ENCODE measurements at places on chromosomes 12 and 14.

DNA sequence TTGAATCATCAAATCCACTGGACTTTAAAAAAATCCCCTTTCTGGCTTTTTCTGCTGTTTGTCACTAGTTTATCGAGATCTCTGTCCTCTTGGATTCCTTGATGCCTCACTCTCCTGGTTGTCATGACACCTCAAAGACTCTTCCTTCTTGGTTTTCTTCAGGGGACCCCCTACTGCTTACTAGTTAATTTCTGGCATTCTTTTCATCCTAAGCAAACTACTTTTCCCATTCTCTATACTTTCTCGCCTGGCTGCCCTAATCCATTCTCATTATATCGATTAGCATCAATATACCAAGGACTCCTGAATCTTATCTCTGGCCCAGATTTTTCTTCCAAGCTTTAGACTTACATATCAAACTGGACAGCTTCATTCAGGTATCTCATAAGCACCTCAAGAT lies 98.6 kb downstream of the NEDD1 start:
- no peak for DNase-seq

- peak; percentile 12 for DNase-seq
These were observed 39.1 kb upstream of the DHRS7 start for GRCh38 chr14:60204104-60204842.

- no peak for DNase-seq
These were observed 15.7 kb upstream of the PTPRO start for GRCh38 chr12:15306605-15307004.

GRCh38 chr12:66011731-66012130 lies 118.8 kb downstream of the LLPH start:
- no peak for DNase-seq

DNA sequence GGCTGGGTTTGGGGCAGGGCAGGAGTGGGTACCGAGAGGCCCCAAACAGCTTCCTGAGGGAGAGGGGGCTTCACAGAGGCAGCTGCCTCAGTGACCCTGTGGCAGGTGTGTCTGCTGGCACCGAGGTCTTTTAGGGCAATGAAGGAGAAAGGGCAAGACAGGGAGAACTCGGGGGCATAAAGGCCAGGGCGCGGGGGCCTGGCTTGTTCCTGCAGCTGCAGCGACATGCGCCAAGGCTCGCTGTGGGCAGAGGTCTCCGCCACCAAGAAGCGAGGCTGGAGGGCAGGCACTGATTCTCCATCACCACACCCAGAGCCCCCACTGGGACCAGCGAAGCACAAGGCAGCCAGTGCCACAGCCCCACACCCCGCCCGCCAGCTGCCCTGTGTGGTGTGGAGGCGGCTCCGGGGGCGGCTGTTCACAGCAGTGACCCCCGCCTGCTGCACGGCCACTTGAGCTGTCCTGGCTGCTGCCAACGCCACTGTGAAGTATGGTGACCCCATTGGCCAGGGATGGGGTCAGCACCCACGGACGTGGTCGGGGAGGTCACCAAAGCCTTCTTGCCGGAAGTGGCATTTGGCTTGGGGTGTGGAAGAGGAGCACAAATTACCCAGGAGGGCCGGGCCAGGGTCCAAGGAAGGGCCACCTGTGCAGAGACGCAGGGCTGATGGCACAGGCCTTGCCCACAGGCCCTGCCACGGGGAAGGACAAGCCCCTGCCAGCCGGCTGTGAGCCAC lies 16.4 kb downstream of the BAG5 start:
- peak; percentile 25 for DNase-seq

DNA sequence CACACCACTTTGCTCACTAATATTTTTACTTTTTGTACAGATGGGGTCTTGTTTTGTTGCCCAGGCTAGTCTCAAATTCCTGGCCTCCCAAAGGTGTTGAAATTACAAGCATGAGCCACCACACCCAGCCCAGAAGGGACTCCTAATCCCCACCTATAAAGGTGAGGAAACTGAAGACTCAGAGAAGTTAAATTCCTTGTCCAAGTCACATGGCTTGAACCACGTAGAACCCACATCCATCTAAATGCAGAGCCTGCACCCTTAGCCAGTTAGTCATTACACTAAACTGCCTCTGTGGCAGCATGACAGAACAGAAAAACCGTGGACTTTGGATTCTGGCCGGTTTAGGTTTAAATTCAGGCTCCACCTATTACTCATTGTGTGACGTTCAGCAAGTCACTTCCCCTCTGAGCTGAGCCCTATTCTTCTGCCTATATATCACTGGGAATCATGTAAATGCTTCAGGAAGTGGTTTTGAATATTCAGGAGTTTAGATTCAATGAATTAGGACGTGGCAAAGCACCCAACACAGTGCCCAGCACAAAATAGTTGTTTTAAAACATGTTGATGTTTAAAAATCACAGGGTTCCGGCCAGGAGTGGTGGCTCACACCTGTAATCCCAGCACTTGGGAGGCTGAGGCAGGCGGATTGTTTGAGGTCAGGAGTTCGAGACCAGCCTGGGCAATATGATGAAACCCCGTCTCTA lies 3.0 kb upstream of the CORO1C start:
- DNase-seq, result no peak

GRCh38 chr14:99128185-99128584 lies 143.8 kb downstream of the BCL11B start:
- no peak for DNase-seq

GRCh38 chr12:113373440-113373839 lies 15.1 kb downstream of the PLBD2 start:
- no peak for DNase-seq

DNA sequence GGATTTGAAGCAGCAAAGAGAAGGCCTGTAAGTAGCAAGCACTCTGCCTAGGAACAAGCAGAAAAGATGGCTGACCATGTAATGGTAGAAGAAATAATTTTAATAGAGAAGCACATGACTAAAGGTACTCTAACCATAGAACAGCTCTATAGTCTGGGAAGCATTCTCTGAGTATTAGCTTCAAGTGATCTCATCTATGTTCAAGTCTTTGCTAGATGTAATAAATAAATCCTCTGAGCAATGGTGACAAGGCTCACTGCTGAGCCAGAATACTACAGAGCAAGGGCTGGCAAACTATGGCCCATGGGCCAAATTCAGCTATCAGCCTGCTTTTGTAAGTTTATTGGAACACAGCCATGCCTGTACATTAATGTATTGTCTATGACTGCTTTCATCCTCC lies 84.8 kb downstream of the PEBP1 start:
- no peak for DNase-seq

- no peak for DNase-seq
These were observed 10.7 kb downstream of the UBE3B start for GRCh38 chr12:109488051-109488665.

DNA sequence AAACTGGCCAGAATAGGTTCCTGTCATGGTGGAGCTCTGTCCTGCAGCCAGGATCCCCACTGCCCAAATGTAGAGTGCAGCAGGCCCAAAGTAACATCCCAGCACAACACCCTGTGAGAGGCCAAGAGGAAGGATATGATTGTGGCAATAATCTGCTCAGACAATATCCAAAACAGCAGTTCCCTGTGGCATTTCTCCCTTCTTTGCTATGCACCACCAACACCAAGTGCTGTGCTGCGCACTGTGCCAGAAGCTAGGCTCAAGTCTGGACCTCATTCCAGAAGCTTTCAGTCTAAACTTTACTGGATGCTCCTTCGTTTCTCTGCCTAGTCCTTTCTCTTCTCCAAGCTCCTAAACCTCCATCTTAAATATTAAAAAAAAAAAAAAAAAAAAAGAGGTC lies 33.4 kb downstream of the SLC11A2 start:
- DNase-seq, result no peak

GRCh38 chr12:16581416-16581815 lies 24.5 kb downstream of the LMO3 start:
- DNase-seq, result no peak

DNA sequence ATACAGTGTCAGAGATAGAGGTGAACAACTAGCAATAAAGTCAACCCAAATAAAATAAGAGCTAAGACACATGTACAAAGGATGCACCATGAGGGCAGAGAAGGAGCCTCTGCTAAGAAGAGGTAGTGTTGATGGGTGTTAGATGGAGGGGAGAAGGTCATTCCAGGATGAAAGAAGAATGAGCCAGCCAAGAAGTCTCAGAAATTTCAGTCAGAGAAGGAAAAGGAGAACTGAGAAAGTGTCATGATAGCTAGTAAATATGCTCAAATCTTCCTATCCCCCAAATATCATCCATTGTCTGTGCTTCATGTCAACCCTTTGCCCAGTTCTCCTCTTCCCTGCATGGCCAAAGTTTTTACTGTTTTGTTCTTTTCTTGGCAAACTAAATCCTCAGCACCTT lies 225.2 kb upstream of the BTG1 start:
- DNase-seq, result no peak

GRCh38 chr14:89027097-89027740 lies 202.8 kb downstream of the TTC8 start:
- peak; percentile 92 for DNase-seq

GRCh38 chr12:50984586-50985298 lies 32.4 kb downstream of the HIGD1C start:
- no peak for DNase-seq

GRCh38 chr12:22348208-22348607 lies 13.7 kb upstream of the ST8SIA1 start:
- DNase-seq, result no peak

- no peak for DNase-seq
These were observed 23.0 kb downstream of the KLRK1 start for GRCh38 chr12:10366875-10367274.

DNA sequence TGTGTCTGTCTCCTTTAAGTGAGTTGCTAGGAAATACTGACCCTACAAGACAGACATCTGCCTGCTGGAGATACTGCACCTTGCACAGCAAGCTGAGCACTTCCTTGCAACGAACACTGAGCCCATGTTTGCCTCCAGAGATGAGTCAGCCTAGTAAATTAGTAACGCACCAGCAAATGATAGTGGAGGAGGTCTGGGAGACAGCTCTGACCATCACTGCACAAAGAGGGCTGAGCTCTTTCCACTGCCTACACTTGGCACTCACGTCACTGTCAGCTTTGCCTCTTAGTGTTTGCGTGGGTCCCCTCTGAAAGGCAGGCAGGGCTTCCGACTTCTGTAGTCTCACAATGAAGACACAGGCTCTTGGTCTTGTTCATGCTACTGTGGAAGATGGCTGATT lies 109.0 kb downstream of the APAF1 start:
- DNase-seq, result peak; percentile 52

DNA sequence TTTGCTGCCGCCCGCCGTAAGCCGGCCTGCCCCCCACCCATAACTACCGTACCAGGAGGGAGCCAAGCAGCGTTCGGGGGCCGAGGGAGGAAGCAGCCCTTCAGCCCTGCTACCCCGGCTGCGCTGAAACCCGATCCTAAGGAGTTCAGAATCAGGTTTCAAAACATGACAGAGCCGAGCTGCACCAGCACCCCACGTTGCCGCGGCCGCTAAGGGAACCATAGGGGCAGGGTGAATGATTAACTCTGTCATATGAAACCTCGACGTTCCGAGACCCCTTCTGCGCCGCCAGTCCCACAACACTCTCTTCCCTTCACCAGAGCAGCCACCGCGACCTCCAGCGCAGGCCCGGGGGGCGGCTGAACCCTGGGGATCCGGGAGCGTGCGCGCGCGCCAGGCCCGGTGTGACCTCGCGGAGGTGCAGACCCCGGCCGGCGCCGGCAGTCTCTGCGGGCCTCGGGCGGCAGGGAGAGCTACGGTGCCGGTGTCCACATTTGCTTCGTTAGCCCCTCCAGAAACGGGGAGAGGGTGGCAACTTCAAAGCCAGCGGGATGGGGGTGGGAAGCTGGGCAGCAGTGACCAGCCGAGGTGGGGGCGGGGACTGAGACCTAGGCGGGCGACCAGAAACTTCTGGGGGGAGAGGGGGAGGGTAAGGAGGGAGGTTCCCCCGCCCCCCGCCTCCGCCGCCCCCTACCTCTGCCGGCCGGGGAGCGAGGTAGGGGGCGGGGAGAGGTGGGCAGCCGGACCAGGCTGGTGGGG lies 1.6 kb downstream of the SIX4 start:
- peak; percentile 38 for DNase-seq

GRCh38 chr12:49923880-49924556 lies 20.3 kb upstream of the FAIM2 start:
- DNase-seq, result no peak

DNA sequence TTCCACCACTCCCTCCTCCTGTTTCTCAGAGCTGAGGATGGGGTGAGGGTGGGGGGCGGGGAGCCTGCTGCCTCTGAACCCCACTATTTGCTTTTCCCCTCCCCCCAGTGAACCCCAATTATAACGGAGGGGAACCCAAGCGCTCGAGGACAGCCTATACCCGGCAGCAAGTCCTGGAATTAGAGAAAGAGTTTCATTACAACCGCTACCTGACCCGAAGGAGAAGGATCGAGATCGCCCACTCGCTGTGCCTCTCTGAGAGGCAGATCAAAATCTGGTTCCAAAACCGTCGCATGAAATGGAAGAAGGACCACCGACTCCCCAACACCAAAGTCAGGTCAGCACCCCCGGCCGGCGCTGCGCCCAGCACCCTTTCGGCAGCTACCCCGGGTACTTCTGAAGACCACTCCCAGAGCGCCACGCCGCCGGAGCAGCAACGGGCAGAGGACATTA lies 1.1 kb downstream of the HOXC4 start:
- no peak for DNase-seq

DNA sequence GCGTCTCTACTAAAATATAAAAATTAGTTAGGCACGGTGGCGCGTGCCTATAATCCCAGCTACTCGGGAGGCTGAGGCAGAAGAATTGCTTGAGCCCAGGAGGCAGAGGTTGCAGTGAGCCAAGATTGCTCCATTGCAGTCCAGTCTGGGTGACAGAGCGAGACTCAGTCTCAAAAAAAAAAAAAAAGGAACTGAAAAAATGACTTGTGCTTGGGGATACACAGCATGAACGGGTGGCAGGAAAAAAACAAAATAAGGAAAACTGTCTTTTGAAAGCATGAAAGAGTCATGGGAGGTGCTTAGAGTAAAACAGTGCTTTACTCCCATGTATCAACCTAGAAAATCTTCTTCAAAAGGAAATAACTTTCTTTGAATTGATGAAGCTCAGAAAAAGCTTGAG lies 80.8 kb downstream of the TMTC1 start:
- DNase-seq, result no peak

GRCh38 chr14:59107819-59108218 lies 80.6 kb upstream of the DAAM1 start:
- no peak for DNase-seq

DNA sequence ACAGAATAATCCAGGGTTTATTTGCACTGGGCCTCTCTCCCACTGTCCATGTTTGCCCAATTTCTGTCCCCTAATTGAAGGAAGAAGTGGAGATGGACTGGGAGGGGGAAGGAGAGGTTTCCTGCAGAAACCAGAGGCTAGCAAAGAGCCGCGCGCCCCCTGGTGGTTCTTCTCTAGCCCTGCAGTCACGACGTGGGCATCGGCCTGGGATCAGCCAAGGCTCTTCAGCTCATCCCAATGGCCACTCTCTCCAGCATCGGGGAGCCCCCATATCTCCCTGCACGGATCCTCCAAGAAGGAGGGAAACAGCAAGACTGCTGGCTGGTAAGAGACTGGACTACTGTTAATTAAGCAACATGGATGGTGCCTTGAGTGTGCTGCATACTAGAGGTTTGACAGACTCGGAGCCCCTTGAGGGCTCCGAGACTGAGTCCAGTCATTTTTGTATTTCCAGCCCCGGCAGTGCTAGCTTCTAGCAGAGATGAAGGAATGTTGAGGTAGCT lies 18.7 kb downstream of the ZBTB39 start:
- DNase-seq, result no peak

Measured in GM12892 (cell line).